ENCODE measurements at places on chromosomes 7 and 10. TPM values are rescaled to one million over a fixed set of nuclear protein-coding genes. Genes with fewer than 3 reads are reported as not detected.

EVX1 gene
- not detected for total RNA-seq

NPC1L1 gene
- not detected for total RNA-seq

GSTO2 gene
- total RNA-seq: 0.32 TPM

ZNF789 gene
- 5.6 TPM for total RNA-seq

UMAD1 gene
- total RNA-seq: 13.8 TPM

RSU1 gene
- total RNA-seq: 55.2 TPM

GBX1 gene
- not detected for total RNA-seq

SAMD9 gene
- total RNA-seq: 11.0 TPM

C7orf25 gene
- 9.4 TPM for total RNA-seq

HNRNPA2B1 gene
- 180 TPM for total RNA-seq

FAM171A1 gene
- 26.3 TPM for total RNA-seq

CXCL12 gene
- total RNA-seq: 0.46 TPM

INMT gene
- 0.15 TPM for total RNA-seq

NXPH1 gene
- total RNA-seq: not detected

CTAGE4 gene
- total RNA-seq: 0.30 TPM
